ENCODE measurements at places on chromosomes 5 and 9.
A peak's percentile ranks its signal among the peaks of the same experiment; 100 is the strongest.

- peak; percentile 95 for DNase-seq
These were observed at the start of gene GLIPR2 for GRCh38 chr9:36136272-36136893. Gene GLIPR2 (plus strand): TSS chr9:36136733. CDS start chr9:36136779, 46 bp downstream.

DNA sequence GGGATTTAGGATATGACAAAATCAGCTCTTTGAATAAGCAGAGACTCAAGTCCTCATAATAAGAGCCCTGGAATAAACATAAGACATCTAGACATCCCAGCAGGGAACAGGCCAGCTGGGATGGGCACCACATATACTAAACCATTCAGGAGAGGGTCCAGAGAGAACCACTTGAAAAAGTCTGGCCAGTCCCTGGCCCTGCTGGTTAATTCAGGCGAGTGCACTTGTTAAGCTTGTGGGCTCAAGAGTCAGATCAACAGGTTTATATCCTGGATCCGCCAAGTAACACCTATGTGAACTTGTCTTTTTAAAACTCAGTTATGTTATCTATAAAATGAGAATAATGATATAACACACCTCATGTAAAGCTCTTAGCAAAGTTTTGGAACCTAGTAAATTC, 63.3 kb downstream of the CAVIN4 start:
- no peak for DNase-seq

DNA sequence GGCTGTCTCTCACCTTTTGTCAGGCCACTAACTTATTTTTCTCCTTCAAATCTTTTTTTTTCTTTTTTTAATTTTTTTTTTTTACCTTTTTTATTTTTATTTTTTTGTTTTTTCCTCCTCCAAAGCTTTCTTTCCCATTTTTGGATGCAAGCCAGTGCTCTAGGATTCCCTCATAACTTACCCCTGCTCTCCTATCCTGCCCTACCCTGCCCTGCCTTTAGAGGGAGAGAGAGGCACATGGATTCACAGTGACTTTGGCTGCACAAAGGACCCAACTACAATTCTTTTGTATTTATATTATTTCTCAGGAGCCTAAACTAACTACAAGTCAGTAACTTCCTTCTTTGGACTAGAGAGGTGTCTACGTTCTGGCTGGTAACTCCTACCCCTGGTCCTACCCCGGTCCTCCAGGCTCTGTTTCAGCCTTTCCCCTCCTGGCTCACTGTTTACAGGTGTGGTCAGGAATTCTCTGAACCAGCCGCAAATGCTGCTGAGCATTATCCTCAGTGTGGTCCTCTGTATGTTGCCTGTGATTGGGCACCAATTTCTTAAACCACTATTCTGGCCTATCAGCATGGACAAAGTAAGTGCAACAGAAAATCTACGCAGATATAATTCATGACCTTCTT, 8.4 kb upstream of the RUSC2 start:
- DNase-seq = peak; percentile 36

- no peak for DNase-seq
These were observed 27.9 kb downstream of the EXD3 start for GRCh38 chr9:137394866-137395665.

DNA sequence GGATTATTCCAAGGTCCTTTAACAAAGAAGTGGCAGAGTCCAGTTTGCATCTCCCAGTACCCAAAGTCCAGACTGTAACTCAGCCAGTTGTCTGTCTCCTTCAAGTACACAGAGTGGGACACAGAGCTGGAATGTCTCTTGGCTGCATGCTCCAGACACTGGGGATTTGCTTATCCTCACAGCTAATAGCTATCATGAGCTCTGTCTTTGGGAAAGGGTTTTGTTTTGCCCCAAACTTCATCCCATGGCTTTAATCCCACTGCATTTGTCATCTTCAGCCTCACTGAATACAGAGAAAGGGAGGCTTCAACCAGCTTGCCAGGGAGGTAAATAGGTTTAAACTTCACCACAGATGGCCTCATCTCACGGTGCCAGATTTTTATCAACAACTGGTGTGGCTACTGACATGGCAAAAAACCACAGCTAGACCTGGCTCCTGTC, 412.2 kb upstream of the SLC24A2 start:
- DNase-seq = no peak

- no peak for DNase-seq
These were observed 14.1 kb upstream of the LURAP1L start for GRCh38 chr9:12760758-12761157.

DNA sequence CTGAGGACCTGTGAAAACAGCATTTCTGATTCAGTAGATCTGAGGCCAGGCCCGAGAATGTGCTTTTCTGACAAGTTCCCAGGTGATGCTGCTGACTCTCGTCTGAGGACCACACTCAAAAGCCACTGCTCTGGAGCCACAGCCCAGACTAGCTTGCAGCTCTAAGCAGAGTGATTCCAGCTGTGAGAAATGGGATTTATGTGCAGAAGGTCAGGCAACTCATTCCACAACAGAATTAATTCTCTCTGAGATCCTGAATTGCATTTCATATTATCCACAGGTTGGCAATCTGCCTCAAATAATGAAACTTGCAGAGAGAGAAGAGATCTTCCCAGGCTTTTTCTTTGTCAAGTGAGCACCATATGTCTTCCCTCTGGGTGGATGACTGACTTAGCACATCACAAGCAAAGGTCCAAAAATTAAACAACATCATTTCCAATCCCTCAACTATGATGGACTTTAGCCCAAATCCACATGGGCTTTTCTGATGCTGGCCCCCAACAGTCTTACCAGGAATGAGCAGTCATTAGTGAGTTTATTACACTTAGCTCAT, 140.2 kb downstream of the ALDH1A1 start:
- DNase-seq = no peak

DNA sequence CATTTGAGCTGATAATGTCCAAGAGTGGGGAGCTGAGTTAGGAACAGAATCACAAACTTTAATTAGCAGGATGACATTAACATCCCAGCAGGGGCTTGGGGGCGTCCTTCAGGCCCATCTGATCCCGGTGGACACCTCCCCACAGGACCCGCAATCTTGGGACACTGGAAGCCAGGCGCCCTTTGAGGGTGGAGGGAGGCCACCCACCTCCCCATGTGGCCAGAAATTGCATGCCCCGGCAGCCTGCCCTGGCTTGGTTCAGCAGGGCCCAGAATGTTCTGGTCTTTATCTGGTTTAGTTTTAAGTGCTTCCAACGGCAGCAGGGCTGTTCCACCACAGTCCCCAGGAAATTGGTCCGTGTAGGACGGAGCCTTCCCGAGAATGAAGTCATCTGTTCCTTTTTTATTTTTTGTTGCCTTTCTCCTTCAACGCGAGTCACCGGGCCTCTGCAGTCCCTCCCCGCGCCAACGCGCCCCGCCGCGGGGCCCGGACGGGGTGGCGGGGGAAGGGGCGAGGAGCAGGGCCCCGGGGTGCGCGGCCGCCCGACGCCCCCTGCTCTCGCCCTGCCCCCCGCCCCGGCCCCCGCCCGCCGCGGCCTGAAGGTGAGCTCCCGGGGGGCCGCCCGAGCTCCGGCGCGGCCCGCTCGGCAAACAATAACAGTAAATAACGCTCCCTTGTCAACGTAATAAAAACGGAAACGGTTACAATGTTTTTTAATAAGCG, 207.9 kb downstream of the C9orf50 start:
- no peak for DNase-seq

GRCh38 chr5:178674334-178674733, 47.5 kb upstream of the CLK4 start:
- no peak for DNase-seq

DNA sequence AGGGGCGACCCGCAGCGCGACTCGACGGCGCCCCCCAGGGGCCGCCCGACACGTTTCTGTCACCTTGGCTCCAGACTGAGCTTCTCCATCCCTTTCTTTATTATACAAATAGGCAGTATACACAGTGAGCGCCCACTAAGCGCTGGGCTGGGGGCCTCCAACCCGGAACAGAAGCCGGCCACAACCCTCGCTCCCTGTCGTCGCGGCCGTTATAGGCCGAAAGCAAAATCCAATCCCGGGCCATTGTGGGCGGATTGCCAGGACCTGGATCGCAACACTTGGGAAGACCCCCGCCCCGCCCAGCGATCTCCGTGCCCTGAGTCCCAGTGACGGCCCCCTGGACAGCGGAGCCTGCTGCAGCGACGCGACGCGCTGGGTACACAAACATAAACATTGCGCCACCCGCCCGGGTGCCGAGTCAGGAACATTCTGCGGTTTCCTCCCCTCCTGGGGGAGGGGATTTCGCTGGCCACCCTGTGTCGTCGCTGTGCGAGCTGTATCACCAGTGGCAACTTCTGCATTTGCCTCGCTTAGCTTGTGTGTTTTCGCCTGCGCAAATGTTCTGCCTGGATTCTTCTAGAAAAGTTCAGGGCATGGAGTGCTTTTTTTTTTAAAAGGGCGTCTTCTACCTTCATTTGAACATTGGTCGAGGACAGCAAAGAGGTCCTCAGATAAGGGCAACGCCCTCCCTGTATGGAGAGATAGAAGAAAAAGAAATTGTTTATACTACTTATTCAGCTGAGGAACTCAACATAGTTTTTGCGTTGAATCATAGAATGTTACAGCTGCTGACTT, 1.3 kb upstream of the DUSP1 start:
- peak; percentile 78 for DNase-seq

DNA sequence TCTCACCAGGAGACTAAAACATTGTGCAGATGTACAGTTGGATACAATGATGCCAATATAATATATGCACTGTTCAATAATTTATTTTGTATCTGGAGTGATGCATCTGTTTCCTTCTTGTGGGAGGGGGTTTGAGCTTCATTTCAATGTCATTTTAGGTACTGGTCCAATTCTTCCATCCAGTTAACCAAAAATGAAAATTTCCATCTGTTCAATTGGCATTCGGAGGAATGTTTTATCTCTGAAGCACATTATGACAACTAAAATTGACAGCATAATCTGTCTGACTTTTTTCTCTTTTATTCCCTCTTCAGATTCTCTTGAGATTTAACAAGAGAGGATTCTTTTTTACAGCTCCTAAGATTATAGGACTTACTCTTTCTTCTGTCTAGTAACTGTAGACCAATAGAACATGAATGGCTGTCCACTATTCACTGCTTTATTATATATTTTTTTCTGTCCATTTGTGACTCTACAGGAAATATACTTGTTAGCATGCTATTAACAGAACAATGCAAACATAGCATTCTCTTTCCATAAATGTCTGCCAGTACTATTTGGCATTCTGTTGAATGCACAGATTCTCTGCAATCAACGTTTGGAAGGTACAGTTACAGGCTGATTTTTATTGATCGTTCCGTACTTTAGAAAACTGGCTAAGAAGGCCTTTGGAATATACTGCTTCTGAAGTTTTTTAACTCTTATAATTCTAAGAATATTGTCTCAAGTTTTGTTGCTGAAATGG, 57.8 kb downstream of the NDUFAF2 start:
- no peak for DNase-seq

DNA sequence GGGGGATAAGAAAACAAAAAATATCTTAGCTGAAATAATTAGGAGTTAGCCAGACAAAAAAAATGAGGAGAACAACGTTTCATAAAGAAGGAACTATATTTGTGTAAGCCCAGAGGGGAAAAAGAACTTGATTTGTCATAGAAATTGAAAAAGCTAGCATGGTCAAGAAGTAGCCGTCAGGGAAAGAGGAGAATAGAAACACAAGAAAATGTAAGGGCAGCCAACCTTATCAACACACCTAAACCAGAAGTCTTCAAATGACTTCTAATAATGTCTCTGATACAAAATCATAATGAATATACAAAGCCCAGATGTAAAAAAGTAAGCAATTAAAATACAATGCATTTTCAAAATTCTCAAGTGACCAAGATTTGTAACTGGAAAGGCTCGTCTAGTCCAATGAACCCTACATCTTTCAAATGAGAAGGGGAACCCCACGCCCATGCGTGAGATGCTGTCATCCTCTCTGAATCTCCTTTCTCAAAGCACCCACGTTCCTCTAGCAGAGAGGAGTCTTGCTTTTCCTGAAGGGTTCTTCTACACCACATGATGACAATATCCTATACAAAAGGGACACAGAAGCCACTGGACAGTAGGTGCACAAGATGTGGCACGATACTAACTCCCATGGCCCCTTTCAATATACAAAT, 103.7 kb downstream of the ARL15 start:
- no peak for DNase-seq

- no peak for DNase-seq
These were observed 72.0 kb upstream of the IL12B start for GRCh38 chr5:159402311-159402710.

GRCh38 chr5:151202381-151203139, 21.3 kb downstream of the CCDC69 start:
- DNase-seq = no peak

All from GM10248 (cell line).